Stimulated activated CD4-positive, alpha-beta T cell treated with anti-CD3 and anti-CD28 coated beads, Interleukin-1b, Interleukin-23, amount 100 ng/mL, for 4 hours (primary cell): ENCODE measurements at places on chromosomes 2 and 18.

- DNase-seq: no peak
Measured at GRCh38 chr18:57438743-57439608, 3.8 kb downstream of the ONECUT2 start.

GRCh38 chr2:174184915-174185314 lies 63.4 kb downstream of the OLA1 start:
- no peak for DNase-seq

GRCh38 chr2:25929789-25930473 lies 51.6 kb upstream of the ASXL2 start:
- no peak for DNase-seq

GRCh38 chr2:75586971-75587370 lies 26.2 kb upstream of the EVA1A start:
- no peak for DNase-seq

- DNase-seq: no peak
Measured at GRCh38 chr2:213491376-213491775, 207.1 kb downstream of the SPAG16 start.

DNA sequence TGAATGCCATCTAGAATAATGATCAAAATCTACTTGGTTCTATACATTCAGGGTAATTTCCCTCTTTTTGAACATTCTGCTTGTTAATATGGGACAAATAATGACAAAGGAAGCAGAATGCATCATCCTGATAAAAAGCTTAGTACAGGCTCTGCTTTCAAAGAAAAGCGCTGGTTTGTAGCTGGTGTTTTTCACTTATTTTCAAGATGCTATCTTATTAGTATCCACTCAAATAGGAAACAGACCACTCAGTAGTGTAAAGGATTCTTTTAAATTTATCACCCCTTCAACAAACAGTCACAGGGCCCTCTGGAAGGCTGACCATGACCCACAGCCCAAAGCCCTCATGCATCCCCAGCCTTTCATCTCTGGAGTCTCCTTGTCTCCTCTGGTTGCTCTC lies 18.0 kb upstream of the AFF3 start:
- no peak for DNase-seq

GRCh38 chr2:77434880-77435279 lies 87.3 kb downstream of the LRRTM4 start:
- DNase-seq: no peak

GRCh38 chr2:164015328-164016123 lies 279.7 kb upstream of the FIGN start:
- no peak for DNase-seq

DNA sequence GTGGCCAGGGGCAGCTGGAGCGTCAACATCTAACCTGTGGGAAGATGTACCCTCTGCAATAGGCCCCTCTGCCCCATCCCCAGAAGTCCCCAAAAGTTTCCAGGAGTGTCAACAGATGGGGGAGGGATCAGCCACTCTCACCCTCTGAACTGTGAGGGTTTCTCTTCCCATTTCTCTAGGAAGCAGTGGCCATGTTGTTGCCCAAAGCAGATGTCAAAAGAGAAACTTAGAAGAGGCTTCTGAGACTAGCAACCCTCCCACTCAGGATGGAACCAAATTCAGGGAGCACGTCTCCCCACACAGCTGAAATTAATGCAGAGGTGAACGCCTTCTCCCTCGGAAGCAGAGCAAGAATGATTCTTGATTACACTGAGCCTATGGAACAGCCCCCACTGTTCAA lies 70.3 kb downstream of the ARL4C start:
- DNase-seq: no peak

- DNase-seq: no peak
Measured at GRCh38 chr18:3596637-3597384, 146.8 kb downstream of the TGIF1 start.

GRCh38 chr2:31097962-31098613 lies 40.2 kb downstream of the GALNT14 start:
- no peak for DNase-seq

DNA sequence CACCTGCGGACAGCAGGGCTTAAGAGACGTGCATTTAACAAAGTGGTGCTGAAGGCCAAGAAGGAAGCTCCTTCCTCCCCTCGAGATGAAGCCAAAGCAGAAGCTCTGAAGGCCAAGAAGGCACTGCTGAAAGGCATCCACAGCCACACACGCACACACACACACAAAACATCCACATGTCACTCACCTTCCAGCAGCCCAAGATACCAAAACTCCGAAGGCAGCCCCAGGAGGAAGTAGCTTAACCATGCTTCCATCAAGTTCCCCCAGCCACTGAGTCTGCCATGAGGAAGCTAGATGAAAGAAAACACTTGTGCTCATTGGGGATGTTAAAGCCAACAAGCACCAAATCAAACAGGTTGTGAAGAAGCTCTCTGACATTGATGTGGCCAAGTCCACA lies 175.7 kb upstream of the POU3F3 start:
- no peak for DNase-seq

DNA sequence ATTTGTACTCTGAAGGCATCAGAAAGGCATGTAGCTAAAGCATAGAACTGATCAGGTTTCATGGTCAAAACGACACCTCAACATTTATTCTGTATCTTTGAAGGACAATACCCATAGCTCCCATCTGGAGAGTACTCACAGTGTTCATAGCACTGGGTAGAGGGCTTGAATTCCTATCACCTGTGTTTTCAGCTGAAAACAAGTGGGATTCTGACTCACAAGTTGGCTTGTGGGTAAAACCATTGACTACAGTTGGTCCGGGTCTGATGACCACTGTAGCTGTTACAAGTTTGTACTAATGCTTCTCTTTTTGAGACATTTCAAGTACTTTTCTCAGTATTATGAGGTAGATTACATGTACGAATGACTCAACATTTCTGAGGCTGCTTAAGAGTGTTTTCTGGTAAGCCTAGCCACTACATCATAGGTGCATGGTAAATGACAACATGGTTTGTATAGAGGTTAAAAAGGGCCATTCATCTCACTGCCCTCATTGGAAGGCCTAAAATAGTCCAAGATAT lies 68.6 kb upstream of the PELI1 start:
- no peak for DNase-seq

- DNase-seq: no peak
Measured at GRCh38 chr18:23257686-23258565, 122.6 kb downstream of the CABLES1 start.

- no peak for DNase-seq
Measured at GRCh38 chr2:118122594-118123281, 34.5 kb downstream of the INSIG2 start.

GRCh38 chr18:56825321-56825720 lies 174.2 kb downstream of the WDR7 start:
- no peak for DNase-seq

GRCh38 chr2:45169339-45170190 lies 160.3 kb upstream of the SIX2 start:
- DNase-seq: no peak

- DNase-seq: no peak
Measured at GRCh38 chr18:31042406-31043181, at the start of gene DSC3. Gene DSC3 (minus strand): TSS chr18:31042742. CDS start chr18:31042660, 82 bp downstream.

DNA sequence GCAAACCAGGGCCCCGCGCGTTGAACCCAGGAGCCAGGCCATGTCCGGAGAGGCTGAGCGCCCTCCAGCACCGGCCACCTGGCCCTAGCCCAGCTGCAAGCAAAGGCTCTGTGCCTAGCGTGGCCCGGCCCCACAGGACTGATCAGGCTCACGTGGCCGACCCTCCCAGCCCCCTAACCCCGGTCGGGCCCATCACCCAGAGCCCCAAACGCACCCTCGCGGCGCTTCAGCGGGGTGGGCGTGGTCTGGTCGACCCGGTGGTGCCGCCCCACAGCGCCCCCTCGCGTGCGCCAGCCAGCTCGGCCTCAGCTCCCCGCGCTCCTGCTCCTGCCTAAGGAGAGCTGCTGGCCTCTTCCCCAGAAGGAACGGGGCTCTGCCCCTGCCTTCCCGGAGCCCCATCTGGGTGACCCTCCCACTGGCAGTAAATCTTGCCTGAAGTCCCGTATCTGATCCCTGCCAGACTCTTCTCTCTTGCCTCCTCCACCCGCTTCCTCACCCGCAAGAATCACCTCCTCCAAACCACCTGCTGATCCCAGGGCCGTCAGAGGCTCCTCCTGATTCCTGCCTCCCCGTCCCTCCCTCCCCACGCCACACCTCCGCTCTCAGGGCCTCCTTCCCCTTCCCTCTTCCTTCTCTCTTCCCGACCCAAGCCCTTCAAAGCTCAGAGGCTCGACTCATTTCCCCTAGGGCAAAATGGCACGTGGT lies 12.3 kb upstream of the TEX51 start:
- DNase-seq: peak; percentile 34

DNA sequence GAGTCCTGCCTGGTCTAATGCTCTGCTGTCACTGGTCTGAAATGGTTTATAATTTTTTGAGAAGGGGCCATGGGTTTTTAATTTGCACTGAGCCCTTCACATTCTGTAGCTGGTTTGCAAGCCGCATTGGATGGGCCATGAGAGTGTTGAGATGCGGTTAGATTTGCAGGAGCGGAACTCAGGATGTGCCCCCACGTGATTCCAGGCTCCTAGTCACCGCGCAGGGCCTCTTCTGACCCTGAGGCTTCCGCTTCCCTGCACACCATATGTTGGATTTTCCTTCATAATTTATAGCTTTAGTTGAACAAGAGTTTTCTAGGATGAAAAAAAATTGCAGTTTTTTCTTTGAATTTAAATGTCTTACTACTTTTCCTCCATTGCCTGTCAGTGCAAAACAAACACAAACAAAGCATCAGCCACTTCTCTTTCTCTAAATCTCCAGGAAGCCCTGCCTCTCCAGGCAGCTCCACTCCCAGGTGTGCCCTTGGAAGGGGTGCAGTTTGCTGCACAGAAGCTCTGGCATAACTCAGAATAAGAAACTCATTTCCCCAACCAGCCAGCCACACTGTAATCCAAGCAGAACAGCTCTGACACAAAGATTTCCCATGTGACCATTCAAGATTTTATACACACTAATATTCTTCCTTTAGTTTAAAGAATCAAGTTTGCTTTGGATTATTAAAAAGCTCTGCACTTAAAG lies 18.4 kb upstream of the TPO start:
- DNase-seq: no peak

- DNase-seq: no peak
Measured at GRCh38 chr2:216858312-216858711, 1.6 kb downstream of the TNP1 start.

DNA sequence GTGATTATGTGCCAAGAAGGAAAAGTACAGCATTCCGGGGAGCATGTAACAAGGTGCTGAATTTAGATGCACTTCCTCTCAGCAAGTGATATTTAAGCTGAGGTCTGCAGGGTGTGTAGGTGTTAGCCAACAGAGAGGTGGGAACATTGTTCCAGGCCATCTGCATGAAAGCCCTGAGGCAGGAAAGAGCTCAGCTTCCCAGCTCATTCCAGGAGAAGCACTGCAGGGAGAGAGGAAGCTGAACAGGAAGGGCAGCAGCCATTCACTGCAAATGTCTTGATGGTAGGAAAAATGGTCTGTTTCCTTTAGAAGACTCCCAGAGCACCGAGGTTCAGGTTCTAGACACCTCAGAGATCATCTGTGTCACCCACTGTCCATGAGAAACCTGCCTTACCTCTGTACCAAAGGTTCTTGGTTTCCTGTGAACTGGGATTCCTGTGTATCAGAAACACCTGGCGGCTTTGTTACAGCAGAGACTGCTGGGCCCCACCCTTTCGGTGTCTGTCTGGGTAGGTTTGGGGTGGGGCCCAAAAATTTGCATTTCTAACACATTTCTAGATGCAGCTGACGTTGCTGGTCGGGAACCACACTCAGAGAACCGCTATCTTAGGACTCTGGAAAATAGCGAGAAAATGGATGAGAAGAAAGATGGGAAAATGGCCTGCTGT lies 84.0 kb downstream of the RTN4 start:
- DNase-seq: no peak

GRCh38 chr2:112710956-112711750 lies 9.7 kb upstream of the NT5DC4 start:
- no peak for DNase-seq
